ENCODE measurements at places on chromosomes 16 and 17.

DNA sequence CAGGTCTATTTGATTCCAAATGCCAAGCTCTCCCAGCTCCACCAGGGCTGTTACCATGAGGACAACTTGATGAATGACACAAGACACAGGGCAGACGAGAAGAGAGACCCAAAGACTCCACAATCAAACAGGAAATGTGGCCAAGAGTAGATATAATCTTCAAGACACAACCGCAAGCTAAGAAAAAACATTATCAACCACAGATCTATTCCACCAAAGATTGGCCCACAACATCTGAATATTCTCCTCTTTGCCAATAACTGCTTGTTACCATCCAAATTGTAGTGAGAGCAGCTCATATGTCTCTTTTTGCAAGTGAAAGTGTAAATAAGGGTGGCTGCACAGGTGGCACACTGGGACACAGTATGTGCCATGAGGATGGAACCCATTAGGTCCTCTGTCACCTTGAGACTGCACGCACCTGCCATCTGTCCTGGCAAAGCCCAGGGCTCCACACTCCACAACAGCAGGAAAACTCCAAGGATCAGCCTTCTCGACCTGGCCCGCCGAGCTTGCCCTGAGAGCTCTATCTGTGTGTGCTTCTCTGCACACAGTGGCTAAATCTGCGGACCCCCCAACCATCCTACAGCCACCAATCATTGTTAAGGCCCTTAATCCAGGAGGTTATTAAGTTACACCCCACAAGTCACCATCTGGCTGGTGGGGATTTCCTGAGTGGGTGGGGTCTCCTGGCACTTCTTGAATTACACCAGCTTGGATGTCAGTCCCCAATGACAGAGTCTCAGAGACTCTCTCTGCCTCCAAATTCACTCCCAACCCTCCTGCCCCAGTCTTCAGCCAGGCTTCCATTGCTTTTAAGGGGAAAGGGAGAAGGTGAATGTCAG, 50.5 kb downstream of the DYNLRB2 start:
- no peak for DNase-seq

DNA sequence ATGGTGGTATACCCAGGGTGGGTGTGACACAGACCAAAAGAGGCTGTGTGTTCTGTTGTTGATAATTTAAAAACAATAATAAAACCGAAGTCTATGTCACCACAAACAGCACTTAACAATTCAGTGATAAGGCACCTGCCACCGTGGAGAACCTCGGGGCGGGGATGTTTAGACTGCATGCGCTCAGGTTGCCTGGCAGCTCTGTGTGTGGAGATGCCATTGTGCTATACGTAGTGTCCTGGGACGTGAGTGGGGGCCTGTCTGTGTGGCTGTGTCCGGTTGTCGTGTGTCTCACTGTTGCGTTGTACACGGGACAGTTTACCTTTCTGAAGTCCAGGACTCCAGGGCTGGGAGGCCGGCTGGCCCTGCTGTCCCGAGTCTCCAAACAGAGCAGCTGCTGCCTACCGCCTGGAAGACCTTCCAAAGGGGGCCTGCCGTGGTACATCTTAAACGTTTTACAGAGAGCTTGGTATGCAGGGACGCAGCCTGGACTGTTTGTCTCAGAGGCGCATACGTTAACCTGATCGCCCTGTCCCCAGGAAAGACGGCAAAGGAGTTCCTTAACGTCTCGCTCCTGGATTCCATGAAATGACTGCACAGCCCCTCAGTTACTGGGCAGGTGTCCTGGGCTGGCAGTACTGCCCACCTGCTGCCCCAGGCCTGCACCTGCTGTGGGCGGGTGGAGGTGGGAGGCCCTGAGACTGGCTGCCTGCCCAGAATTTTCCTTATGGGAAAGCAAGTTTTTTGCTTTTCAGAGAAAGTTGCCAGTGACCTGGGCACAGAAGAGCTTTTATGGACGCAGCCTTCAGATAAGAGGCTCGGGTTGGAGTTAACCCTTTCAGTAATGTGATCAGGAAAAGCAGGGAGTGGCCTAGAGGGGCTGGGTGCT, 19.0 kb downstream of the SPIRE2 start:
- DNase-seq: no peak

DNA sequence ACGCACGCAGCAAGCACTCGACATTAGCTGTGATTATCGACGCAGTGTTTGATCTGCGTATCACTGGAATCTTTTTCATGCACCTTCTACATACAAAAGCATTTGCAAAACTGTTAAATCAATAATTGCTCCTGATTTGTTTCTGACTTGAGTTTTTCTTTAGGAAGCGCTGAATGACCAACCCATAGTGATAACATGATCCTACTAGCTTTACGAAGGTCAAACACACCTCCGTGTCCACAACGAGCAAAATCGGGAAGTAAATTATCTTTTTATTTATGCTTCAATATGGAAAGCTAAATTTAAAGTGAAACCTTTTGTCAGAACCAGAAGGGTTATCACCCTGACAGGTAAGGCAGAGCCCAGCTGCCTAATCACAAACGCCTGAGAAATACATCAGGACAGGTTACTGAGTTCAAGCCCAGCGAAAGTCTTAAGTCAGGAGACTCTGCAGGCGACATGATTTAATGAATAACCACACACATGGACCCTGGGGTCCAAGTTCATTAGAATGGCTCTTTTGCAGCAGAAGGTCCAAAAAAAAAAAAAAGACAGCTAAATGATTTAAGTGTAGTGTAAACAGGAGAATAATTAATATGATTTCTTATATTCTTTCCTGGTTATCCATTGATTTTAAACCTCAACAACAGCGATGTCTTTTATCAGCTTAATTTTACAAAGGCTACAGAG, 104.2 kb downstream of the ADCY9 start:
- no peak for DNase-seq

GRCh38 chr17:83199500-83200201, 120.2 kb downstream of the METRNL start:
- DNase-seq: no peak

- DNase-seq: no peak
Measured at GRCh38 chr17:3865176-3865575, 19.1 kb upstream of the NCBP3 start.

- no peak for DNase-seq
Measured at GRCh38 chr16:19166500-19166899, 1.5 kb upstream of the SYT17 start.

GRCh38 chr17:50060951-50061712, 5.2 kb downstream of the ITGA3 start:
- peak; percentile 74 for DNase-seq

GRCh38 chr17:2481760-2482159, 29.9 kb downstream of the METTL16 start:
- DNase-seq: no peak

GRCh38 chr16:25151996-25152395, 40.5 kb downstream of the LCMT1 start:
- DNase-seq: no peak

GRCh38 chr16:29729116-29729521, 16.7 kb downstream of the C16orf54 start:
- peak; percentile 49 for DNase-seq

- DNase-seq: no peak
Measured at GRCh38 chr16:21684199-21684598, 20.4 kb downstream of the OTOA start.

GRCh38 chr16:85379041-85380001, 233.8 kb upstream of the GSE1 start:
- DNase-seq: no peak

GRCh38 chr17:51860954-51861561, 297.5 kb downstream of the CA10 start:
- DNase-seq: no peak

DNA sequence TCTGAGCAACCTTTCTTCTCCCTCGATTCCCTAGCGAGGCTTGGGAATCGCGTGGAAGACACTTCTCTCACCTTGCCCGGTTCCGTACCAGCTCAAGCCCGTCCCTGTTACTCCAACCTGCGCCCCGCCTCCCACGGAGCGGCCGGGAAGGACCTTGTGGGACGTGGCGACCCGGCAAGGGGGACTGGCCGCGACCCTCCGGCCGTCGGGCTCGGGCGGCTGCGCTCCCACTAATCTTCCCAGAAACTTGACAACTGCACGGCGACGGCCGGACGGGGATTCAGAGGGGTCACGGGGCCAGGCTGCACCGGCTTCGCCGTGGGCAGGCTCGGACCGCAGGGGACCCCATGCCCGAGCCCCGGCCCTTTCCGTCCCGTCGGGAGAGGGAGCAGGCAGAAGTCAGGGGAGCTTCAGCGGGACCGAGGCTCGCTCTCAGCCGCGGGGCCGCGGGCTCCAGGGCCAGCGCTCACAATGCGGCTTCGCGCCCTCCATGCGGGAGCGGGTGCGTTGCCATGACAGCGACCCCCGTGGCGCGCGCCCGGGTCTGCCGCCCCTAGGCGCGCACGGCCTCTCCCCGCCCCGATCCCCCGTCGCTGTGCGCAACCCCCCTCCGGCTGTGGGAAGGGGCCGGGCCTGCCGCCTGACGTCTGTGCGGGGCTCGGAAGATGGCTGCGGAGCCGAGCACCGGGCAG, at the start of gene SGSM2:
Gene SGSM2, plus strand, starts transcription at position 650 of the 692 bp plus-strand sequence. CDS start 188 bp downstream, outside the sequence.
- DNase-seq: peak; percentile 84

- no peak for DNase-seq
Measured at GRCh38 chr17:36105781-36106492, 2.3 kb downstream of the CCL4 start.

GRCh38 chr16:84667600-84668309, 19.4 kb downstream of the KLHL36 start:
- DNase-seq: no peak

GRCh38 chr17:76567634-76568432, 17.8 kb downstream of the ST6GALNAC2 start:
- DNase-seq: no peak

GRCh38 chr17:33267271-33267790, 25.8 kb downstream of the ASIC2 start:
- no peak for DNase-seq

DNA sequence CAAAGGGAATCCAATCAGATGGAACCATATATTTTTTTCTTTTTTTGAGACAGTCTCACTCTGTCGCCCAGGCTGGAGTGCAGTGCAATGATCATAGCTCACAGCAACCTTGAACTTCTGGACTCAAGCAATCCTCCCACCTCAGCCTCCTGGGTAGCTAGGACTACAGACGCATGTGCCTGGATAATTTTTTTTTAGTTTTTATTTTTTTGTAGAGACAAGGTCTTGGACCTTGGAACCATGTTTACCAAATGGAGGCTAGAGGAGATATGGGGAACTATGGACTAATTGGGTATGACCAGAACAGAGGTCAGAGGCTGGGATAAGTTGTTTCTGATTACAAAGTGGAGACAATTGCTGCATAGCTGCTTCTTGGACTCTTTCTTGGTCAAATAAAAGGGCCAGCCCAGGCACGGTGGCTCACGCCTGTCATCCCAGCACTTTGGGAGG, 41.2 kb upstream of the ADCY9 start:
- no peak for DNase-seq

DNA sequence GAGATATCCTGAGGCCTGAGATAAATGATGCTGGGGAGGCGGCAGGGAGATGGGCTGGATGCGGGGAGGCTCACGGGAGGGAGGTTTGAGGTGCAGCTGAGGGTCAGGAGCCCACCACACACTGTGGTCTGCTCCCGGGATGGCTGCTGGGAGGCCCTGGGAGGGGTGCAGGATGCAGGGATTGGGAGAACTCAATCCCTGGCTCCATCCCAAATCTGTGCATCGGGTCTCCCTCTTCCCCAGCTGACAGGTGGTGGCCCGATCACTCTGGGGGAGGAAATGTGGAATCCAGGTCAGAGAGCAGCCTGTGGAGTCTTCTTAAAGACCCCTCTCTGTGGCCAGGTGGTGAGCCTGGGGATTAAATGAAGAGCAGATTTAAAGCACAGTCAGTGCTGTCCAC, 12.0 kb downstream of the PHB1 start:
- DNase-seq: peak; percentile 72

- DNase-seq: no peak
Measured at GRCh38 chr16:70576431-70577255, 53.0 kb downstream of the SF3B3 start.

DNA sequence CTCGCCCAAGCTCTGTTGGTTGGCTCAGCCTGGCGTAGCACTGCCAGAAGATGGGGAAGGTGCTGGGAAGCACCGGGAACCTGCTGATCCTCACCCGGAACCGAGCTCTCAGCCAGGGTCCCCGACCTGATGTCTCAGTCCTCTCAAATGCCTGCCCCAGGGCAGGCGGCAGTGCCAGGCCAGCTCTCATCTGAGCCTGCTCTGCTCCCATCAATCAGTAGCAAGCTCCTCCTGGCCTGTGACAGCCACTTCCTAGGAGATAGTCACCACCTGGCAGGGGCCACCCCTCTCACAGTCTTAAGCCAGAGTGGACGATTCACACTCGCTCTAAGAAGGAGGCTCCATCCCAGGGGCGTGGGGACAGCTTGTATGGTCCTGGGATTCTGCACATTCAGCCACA, 62.0 kb downstream of the ENGASE start:
- no peak for DNase-seq

GRCh38 chr17:33583518-33584417, 290.7 kb upstream of the ASIC2 start:
- no peak for DNase-seq

DNA sequence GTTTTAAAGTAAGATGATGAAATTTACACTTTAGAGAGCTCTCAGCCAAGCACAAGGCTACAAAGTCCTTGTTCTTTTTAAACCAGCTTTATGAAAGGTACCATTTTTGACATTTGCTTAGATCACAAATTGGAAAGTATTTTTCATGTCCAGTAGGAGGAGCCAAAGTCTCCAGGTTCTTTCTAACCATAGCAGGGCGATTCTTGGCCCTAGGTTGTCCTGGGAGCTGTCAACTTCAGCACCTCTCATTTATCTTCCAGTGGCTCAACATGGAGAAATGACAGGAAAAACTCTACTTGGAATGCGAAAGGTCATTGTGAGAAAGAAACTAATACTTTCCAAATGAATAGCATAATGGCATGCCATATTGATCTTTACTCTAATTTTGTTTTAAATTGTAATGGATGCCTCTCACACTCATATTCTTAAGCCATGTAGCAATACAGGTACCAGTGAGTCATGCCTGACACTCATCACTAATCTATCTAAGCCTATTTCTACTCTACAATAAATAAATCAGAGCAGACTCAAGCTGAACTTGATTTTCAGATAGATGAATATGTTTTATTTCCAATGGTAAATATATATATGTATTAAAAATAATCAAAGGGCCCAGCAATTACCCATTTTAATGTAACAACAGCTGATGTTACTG, 919.1 kb upstream of the EEF2KMT start:
- DNase-seq: no peak

DNA sequence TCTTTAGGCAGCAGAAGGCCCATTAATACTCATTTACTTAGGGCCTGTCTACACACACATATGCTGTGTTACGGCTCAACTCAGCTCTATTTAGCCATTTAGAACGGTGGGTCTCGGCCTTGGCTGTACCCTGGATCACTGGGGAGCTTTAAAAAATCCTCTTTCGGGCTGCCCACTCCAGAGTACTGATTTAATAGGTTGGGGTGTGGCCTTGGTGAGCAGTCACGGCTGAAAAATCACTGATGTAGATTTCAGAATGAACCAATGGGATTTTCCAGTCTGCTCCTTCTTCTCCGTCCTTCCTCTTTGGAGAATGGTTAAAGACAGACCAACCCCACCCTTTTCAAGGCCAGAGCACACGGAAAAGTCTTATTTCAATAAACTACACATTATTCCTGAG, 223.5 kb downstream of the CCDC182 start:
- DNase-seq: no peak
